Epithelial cell of prostate (primary cell): ENCODE measurements at places on chromosomes 3 and 15.

DNA sequence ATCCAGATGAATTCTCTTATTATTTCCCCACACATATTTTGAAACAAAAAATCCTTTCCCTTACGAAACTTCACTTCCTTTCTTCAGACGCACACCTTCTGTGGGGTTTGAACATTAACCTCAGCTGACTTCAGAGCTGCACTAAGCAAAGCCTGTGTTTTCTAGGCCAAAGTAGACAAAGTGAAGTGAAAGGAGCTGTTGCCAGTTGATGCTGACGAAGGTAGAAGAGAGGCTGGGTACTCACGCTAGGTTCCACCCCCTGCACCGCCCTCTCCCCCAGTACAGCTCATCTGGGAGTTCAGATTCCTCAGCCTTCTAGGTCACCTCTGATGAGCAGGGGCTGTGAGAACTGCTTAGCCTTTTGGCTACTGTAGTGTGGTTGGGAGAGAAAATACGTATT lies 24.1 kb downstream of the DUT start:
- no peak for DNase-seq

DNA sequence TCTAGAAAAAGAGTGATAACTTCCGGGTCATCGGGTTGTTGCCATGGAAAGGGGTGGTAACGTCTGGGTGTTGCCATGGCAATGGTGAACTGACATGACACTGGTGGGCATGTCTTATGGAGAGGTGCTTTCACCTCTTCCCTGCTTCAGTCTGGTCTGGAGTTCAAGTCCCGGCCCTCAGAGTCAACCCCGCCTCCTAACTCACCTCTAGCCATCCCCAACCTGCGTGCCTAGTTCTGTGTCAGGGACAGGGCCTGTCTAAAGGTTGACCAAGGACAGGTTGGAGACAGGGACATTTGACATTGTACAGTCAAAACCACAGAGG lies 96.0 kb downstream of the LSM3 start:
- DNase-seq, result no peak

DNA sequence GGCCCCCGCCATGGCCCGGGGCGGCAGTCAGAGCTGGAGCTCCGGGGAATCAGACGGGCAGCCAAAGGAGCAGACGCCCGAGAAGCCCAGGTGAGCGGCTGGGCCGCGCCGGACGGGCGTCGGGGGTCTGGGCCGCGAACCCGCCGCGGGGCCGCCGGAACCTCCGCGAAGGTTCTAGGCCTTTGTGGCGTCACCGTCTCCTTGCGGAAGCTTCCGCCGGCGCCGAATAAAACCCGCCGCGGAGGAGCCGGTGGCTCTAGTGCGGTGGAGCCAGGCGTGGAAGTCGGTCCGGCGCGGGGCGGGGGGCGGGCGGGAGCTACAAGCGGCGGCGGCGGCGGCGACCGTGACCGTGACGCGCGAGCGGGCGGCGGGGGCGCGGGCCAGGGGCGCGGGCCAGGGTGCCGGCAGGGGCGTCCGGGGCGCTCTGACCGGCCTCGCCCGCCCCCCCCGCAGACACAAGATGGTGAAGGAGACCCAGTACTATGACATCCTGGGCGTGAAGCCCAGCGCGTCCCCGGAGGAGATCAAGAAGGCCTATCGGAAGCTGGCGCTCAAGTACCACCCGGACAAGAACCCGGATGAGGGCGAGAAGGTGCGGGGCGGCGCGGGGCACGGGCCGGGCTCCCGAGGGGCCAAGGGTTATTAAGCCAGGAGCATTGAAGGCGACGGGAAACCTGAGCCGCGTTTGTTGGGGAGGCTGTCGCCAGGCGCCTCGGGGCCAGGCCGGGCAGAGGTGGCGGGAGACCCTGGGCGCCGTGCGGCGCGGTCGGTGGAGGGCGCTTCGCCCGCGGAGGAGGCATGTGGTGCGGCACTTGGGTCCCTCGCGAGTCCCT lies at the start of gene DNAJA4:
TSS of gene DNAJA4 (plus strand) at position 259 of the 833 bp plus-strand sequence. CDS start at position 461, 202 bp downstream.
- no peak for DNase-seq

DNA sequence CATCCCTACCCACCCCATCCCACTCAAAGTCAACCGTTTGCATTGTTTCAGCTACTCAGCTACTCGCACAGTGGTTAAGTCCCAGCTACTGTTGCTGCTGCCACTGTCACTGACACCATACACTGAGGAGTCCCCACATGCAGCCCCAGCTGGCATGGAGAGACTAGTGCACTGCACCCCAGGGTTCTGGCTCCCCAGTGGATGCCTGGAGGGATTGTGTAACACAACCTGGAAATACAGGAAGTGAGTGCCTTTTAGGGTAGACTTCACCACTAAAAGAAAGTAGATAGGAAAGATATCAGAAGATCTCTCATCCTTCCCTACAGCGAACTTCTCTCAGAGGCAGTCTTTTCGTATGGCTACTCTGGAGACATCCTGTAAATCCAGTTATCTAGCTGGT lies 169.2 kb upstream of the STRIT1 start:
- no peak for DNase-seq

- DNase-seq, result no peak
Observed at GRCh38 chr15:68298882-68299381, 21.4 kb downstream of the FEM1B start.

DNA sequence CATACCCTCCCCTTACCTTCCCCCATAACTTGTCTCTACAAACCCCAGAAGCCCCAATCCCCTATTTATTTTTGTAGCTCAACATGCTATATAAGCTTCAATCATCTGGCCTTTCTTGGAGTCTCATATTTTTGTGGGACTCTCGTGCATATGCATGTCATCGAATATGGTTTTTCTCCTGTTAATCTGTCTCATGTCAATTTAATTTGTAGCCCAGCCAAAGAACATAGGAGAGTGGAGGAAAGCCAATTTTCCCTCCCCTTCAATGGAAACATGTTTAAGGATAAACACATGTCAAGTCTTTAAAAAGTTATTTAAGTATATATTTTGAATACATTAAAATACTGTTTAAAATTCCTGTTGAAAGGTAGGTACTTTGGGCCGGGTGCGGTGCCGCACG lies 172.2 kb downstream of the GMNC start:
- DNase-seq, result no peak

- DNase-seq, result no peak
Observed at GRCh38 chr15:99154271-99154670, 49.4 kb downstream of the SYNM start.

GRCh38 chr3:138691351-138691750 lies 82.8 kb downstream of the FAIM start:
- no peak for DNase-seq

GRCh38 chr3:190533511-190534281 lies 19.8 kb downstream of the IL1RAP start:
- DNase-seq, result peak; percentile 96

DNA sequence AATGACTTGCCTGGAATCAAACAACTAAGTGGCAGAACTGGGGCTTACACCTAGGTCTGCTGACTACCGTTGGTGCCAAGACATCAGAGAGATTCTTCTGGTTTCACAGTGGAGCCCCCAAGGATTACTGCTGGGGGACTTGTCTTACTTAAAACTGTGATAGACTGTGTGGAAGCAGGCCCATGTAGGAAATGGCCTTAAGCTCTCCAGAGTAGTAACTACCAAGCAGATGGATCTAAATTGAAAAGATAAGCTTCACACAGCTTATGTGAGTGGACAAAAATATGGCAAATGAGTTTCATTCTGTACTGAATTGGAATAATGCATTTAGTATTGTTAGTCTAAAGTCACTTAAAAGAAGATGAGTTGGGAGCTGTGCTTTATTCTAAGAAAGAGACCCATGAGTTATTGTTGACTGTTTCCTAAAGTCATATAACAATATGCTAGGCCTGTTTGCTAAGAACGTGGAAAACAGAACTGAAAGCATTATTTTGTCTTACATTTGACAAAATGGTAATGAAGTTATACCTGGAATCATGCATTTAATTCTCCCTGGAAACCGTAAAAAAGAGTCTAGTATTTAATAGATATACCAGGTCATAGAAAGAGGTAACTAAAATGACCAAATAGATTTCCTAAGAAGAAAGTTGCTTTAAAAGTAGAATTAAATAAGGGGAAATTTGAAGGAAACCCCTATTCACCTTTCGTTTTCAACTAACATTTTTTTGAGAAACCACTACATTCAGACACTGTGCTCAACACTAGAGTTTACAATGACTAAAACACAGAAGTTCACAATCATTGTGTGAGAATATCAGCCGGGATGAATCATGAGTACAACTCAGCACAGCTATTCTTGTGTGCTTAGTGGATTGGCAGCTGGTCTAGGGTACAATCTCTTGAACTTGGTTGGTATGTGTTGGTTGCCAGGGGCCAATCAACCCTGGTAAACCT lies 13.0 kb upstream of the MAPK6 start:
- no peak for DNase-seq

GRCh38 chr15:56950979-56951378 lies 32.5 kb downstream of the TCF12 start:
- DNase-seq, result no peak

DNA sequence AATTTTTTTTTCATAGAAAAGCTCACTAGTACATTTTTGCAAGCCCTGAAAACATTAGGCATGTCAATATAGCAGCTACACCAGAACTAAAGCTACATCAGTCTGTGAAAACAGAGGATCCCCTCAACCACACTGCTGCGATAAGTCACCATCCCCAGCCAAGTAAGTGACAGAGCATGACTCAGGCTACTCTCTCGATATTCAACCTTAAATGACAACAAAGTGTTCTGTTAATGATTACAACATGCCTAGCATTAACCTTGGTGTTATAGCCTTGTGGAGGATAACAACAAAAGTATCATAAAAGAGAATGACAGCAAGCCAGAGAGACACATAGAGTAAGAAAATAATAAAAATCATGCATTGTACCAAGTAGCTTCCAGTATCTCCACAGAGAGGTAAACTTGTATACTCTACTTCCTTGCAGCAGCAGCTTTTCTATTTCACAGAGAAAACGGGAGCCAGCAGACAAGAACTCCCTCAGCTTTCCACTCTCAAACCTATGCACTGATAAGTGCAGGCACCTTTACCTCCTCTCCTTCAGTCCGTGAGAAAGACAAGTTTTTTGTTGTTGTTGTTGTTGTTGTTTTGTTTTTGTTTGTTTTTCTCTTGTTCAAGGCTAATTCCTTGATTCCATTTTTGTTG lies 76.6 kb downstream of the GBE1 start:
- DNase-seq, result no peak

DNA sequence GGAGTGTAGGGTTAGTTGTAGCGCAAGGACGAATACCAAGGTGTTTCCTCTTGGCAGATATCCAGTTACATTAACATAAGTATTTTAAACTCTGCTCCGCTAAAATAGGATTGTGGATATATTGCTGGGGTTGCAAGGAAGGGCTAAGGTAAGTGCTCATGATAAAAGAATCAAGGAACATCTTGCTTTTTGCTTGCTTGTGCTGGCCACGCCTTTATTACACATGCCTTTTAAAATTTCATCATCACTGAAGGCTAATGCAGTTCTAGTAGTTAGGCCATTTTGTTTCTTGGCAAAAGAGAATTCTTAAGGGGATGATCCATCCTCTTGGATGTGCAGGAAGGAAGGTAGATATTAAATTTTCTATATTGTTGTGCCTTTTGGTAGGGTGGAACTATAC lies 415.6 kb upstream of the TPM1 start:
- DNase-seq, result no peak

GRCh38 chr3:30737743-30738499 lies 131.5 kb downstream of the TGFBR2 start:
- no peak for DNase-seq

GRCh38 chr15:100042558-100042957 lies 299.2 kb downstream of the ADAMTS17 start:
- no peak for DNase-seq

DNA sequence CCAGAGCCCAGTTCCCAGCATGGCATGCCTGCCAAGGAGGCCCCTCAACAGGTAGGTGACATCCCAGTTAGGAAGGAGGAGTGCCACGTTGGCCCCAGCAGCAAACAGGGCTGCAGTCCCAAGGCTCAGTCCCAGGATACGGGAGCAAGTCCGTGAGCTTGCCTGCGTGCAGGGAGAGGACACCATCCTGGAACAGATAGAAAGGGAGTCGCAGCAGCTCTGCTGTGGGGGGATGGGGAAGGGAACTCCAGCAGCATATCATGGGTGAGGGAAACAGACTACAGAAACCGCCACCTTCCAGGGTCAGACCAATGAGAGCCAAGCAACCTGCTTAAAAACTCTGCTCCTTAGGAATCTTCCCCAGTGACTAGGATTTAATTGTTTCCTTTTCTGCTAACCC lies 9.4 kb upstream of the DYNLT2B start:
- DNase-seq, result no peak

GRCh38 chr15:33326908-33327307 lies 16.1 kb downstream of the RYR3 start:
- no peak for DNase-seq

- DNase-seq, result no peak
Observed at GRCh38 chr3:40615918-40616819, 91.4 kb downstream of the ZNF621 start.

DNA sequence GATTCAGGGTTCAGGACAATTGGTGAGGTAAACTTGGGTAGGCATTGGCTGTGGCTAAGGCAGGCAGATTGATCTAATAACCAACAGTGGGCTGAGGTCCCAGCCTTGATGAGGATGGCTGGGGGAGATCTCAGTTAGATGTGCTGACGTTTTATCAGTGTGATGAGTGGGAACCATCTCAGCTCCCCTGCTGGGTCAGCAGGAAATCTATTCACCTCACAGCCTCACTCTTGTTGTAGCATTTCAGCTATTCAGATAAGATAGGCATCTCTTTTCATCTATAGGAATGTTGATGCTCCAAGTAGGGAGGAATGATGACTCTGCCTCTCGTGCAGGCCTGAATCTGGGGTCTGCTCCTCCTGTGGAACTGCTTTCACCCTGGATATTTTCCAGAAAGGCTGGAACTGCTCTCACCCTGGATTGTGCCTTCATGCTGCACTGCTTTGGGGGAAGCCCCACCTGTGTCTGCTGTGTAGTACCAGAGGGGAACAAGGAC lies 973.7 kb downstream of the NSUN3 start:
- no peak for DNase-seq

DNA sequence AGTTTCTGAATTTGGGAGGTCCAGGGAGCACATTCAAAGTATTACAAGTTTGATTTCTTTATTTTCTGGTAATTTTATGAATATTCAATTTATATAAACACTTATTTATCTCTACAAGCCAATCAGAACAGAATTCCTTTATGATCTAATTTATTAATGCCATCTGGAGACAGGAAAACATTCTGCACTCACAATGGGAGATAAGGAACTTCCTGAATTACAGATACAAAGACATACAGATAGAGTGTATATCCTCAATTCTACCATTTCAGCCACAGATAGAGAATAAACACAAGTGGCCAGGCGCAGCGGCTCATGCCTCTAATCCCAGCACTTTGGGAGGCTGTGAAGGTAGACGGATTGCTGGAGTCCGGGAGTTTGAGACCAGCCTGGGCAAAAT lies 86.0 kb downstream of the IQCH start:
- no peak for DNase-seq

GRCh38 chr3:59380146-59380545 lies 330.3 kb upstream of the CFAP20DC start:
- DNase-seq, result no peak

- no peak for DNase-seq
Observed at GRCh38 chr15:73927476-73928240, 1.4 kb downstream of the LOXL1 start.
